ENCODE measurements at places on chromosomes 11 and 22. TPM values are rescaled to one million over a fixed set of nuclear protein-coding genes. Genes with fewer than 3 reads are reported as not detected.
A peak's percentile ranks its signal among the peaks of the same experiment; 100 is the strongest.

DNA sequence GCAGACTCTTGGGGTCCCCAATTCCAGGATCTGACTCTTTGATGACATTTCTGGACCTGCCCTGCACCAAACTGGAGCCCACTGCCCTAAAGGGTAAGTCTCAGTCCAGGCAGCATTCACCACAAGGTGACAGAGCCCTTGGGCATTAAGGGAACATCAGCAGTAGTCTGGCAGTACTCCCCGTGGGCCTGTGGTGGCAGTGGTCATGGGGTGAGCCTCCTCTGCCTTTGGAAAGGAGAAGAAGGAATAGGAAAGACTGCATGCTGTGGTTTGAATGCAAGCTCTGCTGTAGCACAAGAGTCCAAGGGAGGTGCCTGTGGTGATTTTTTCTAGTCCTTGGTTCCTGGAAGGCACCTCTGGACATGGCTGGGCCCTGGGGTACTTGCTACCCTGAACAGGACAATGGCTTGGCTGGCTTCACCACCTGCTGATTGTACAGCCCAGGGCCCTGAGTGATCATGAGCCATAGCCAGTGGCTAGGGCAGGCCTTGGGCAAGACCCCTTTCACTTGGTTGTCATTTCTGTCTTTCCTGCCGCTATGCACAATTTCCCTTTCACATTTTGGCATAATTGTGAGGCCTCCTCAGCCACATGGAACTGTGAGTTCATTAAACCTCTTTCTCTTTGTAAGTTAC is 160.7 kb upstream of the GRIA4 start:
- H3K27ac ChIP-seq: no peak overlapping the region
- no peaks in the 10 kb centered on the region for H3K36me3 ChIP-seq
- no peaks in the 10 kb centered on the region for H3K4me1 ChIP-seq

The FXYD6 gene
- not detected for polyA plus RNA-seq

The SEZ6L gene
- polyA plus RNA-seq: not detected

GRCh38 chr11:69894181-69894611 is 75.0 kb upstream of the FGF3 start:
- no peaks in the 10 kb centered on the region for H3K27me3 ChIP-seq
- H3K4me3 ChIP-seq: no peak overlapping the region
- H3K27ac ChIP-seq: no peak overlapping the region
- DNase-seq: no peak

DNA sequence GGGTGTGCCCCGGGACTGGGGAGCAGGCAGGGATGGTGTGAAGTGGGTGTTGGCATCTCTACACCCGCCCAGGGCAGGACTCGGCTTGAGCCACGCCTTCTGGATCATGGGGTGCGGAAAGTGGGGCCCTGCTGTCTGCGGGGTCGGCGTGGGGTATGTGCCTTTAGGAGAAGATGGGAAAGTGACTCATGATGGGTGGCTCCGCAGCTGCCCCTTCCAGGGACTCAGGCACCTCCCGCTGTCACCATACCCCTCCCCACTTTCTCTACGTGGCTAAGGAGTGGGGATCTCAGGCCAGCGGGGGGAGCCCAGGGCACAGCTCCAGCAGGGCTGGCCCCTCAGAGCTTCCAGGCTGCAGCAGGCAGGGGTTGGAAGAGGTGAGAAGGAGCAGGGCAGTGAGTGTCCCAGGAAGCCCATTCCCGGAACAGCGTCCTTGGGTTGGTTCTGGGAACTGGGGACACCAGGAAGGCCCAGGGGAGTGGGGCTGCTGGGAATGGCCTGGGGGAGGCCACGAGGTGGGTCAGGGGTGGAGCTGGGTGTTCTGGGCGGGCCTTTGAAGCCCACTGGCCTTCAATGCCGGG is 102.9 kb upstream of the FGF3 start:
- H3K4me3 ChIP-seq: no peak overlapping the region
- no peaks in the 10 kb centered on the region for H3K27me3 ChIP-seq

DNA sequence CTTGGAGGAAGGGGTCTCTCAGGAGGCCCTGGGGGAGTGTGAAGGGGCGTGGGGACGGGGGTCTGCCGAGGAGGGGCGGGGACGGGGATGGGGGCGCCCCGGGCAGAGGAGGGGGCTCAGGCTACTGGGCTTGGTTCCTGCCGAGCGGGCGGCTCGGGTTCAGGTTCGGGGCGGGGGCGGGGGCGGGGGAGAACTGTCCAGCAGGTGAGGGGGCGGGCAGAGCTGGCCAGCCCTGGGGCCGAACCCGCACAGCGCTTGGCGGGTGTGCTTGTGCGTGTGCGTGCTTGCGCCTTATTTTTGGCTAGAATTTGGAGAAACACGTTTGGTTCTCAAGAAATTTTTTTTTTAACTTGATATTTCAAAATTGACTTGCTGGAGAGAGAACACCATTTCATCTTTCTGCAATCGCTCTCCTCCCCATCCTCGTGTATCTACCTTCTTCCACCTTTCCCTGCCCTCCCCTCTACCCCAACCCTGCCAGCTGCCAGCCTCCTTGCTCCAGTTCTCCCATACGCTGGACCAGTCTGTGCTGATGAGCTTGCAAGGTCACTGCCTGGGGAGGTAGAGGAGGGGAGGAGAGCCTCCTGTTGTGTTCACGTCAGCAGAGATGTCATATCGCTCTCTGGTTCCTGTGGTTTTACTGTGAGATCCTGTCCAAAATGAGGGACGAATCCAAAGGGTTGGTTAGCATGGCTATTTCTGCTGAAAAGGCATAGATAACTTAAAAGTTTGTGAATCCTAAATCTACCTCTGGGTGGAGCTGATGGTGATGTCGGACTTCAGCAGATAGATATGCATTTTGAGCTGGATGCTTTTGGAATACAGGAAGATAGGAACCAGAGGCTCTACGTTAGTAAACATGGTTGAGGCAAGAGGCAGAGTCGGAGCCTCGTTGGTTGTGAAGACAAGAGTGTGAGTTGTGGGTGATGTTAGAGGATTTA is 668 bp downstream of the MADD start:
- DNase-seq: peak; percentile 19
- peaks cover 46% of the 10 kb centered on the region for H3K4me1 ChIP-seq
- H3K36me3 ChIP-seq: peaks cover 21% of the 10 kb centered on the region

GRCh38 chr11:27315836-27316235 is 47.2 kb downstream of the CCDC34 start:
- no peaks in the 10 kb centered on the region for H3K36me3 ChIP-seq
- H3K4me1 ChIP-seq: no peaks in the 10 kb centered on the region
- H3K27ac ChIP-seq: no peak overlapping the region
- H3K27me3 ChIP-seq: no peaks in the 10 kb centered on the region
- no peak overlapping the region for H3K4me3 ChIP-seq

The MICALL1 gene
- polyA plus RNA-seq: 1.8 TPM

DNA sequence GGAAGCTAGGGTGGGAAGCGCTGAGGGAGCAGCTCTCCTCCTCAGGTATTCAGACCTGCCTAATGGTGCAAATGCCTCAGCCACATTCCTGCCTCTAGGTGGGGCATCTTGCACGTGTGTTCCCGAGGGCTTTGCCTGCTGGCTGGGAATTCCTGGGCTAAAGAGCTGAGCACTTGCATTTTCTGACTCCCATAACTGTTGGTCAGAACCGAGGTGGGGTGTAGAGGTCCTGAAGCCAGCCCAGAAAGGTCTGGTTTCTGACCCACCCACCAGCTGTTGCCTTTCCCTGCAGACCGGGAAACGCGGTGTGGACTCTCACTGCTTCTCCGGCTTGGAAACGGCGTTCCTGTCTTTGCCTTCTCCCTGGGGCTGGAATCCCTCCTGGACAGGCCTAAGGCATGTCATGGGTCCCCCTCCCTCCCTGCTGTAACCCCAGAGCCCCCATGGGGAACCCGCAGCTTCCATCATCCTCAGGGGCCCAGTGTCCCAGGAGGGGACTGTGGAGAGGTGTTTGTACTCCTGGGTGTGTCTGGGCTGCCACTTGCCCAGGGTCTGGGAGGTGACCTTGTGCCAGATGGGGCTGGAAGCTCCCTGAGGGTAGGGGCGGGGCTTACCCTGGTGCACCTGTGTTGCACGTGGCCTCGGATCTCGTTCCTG is 24.0 kb upstream of the SMIM38 start:
- H3K4me3 ChIP-seq: no peak overlapping the region
- no peak overlapping the region for H3K27ac ChIP-seq
- DNase-seq: no peak
- H3K4me1 ChIP-seq: peaks cover 4% of the 10 kb centered on the region
- no peaks in the 10 kb centered on the region for H3K36me3 ChIP-seq
- H3K27me3 ChIP-seq: no peaks in the 10 kb centered on the region

The FERMT3 gene
- 167 TPM for polyA plus RNA-seq

DNA sequence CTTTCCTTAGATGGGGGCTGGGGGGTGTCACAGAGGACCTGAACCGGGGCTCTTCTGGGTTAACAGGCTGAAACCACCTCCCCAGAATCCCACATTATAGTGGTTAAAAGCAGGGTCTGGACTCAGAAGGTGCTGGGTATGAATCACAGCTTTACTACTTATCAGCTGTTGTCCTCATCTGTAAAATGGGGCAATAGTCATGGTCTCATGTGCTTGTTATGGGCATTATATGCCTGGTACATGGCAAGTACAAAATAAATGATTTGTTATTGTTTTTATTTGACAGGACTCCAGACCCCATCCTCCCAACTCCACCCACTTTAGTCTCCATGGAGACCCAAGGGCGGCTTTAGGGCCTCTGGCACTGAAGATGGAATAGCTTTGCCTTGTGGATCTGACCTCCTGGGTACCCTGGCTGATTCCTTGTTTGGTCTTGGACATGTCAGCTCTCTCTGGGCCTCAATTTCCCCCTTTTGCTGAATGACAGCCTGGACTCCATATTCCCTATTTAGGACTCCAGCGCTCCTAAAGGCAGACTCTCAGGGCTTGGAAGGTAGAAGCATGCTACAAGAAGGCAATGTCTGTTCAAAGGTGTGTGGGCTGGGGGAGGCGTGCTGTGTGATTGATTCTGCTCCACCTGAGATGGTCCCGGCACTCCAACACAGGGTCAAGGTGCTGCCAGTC is 812 bp upstream of the SMTN start:
- H3K36me3 ChIP-seq: no peaks in the 10 kb centered on the region
- H3K4me3 ChIP-seq: peak overlapping the region; percentile 41
- peaks cover 38% of the 10 kb centered on the region for H3K4me1 ChIP-seq
- no peak overlapping the region for H3K27ac ChIP-seq

The POU2AF3 gene
- polyA plus RNA-seq: not detected

The LMNTD2 gene
- 0.87 TPM for polyA plus RNA-seq

- H3K36me3 ChIP-seq: no peaks in the 10 kb centered on the region
- H3K27ac ChIP-seq: no peak overlapping the region
- DNase-seq: no peak
- H3K4me3 ChIP-seq: no peak overlapping the region
These were observed 77.7 kb downstream of the C22orf31 start for GRCh38 chr22:28983788-28984441.

DNA sequence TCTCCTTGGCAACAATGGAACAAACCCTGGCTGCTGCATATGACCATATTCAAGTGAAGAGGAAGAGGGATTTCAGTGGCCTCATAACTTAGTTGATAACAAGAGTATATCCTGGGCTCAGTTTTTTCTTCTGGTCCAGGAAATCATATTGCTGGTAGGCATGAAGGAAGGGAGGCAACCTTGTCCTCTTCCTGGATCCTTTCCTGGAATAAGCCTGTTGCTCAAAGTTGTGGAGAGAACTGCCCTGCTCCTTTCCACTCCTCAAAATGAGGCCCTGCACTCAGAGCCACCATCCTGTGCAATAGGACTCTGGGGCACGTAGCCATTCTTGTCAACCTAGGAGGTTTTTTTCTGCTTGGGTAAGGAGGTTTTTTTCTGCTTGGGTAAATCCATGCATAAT is 128.7 kb upstream of the PITPNB start:
- no peak for DNase-seq
- H3K36me3 ChIP-seq: no peaks in the 10 kb centered on the region
- H3K4me1 ChIP-seq: no peaks in the 10 kb centered on the region
- H3K4me3 ChIP-seq: no peak overlapping the region
- H3K27ac ChIP-seq: no peak overlapping the region

DNA sequence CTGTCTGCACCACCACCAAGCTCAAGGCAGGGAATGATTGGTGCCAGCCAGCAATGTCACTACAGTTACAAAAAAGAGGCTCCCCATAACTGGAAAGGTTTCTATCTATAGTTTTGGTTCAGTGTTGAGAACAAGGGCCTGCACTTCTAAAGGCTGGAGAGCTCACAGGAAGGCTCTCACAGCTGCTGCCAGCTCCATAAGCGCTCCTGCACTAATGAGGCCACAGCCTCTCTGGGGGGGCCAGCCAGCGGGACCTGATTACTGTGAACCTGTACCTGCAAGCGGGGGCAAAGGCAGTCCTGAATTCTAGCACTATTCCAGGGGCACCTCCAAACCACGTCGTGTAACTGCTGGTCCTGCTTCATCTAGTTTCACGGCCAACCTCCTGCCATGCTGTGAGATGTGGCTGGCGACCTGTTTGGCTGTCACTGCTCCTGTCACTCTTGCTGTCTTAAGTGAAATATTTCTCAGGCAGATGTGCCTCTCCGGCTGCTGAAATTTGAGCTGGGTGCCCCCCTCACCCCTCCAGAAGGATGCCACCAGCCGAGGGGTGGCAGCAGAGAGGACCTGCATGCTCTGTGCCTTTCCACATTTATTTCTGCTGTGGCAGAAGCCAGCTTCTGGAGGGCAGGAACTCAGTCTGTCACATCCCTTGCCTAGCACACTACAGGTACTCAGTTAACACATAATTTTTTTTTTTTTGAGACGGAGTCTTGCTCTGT is 53.3 kb upstream of the ARFGAP3 start:
- no peak overlapping the region for H3K27ac ChIP-seq
- no peak for DNase-seq
- H3K4me3 ChIP-seq: no peak overlapping the region
- peaks cover 33% of the 10 kb centered on the region for H3K36me3 ChIP-seq
